Stimulated activated effector memory CD8-positive, alpha-beta T cell treated with anti-CD3 and anti-CD28 coated beads, Interleukin-12 subunit alpha, Interleukin-12 subunit beta, amount 100 ng/mL, for 72 hours (primary cell): ENCODE measurements at places on chromosomes 1 and 21.

GRCh38 chr1:116574581-116575291 lies 3.9 kb upstream of the CD58 start:
- DNase-seq = peak; percentile 74

DNA sequence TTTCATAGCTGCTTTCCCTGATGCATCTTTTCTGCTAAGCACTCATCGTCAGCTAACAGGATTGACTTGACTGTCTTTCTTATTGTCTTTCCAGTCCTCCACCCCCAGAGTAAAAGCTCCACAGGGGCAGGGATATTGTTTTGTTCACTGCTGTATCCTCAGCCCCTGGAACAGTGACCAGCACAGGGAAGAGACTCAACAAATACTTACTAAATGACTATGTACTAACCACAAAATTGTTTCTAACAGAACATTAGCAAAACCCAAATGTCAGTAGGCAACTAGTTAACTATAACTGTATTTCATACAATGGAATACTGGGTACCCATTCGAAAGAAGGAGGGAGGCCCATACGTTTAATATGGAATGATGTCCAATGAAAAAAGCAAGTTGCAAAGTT lies 53.0 kb downstream of the BCAR3 start:
- no peak for DNase-seq

DNA sequence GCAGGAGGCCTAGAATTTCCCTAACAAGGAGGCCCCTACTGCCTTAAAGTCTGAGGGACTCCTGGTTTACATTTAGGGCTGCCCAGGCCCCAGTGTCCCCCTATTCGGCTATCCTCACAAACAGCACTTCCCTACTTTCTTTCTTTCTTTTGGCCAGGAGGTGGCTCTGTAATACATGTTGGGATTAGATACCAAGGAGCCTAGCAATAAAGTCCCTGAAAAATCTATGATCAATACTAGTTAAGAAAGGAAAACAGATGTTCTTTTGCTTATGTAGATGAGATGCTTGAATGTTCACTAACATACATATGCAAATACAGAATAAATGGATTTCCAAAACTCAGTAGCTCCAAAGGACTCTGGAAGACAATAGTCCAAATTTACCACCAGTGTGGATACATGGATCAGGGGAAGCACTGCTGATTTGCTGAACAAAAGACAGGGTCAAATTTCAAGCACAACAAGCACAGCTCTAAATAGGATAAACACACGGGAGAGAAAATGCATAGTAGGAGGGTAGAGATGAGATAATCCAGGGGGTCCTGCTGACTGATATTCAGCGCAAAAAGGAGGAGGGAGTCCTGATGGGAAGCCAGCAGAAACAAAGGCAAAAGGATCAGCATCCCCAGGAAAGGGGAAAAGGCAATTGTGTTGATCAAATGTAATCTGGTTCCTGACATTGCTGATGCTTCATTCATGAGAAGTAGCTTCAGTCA lies 240.0 kb downstream of the NUF2 start:
- DNase-seq = no peak

DNA sequence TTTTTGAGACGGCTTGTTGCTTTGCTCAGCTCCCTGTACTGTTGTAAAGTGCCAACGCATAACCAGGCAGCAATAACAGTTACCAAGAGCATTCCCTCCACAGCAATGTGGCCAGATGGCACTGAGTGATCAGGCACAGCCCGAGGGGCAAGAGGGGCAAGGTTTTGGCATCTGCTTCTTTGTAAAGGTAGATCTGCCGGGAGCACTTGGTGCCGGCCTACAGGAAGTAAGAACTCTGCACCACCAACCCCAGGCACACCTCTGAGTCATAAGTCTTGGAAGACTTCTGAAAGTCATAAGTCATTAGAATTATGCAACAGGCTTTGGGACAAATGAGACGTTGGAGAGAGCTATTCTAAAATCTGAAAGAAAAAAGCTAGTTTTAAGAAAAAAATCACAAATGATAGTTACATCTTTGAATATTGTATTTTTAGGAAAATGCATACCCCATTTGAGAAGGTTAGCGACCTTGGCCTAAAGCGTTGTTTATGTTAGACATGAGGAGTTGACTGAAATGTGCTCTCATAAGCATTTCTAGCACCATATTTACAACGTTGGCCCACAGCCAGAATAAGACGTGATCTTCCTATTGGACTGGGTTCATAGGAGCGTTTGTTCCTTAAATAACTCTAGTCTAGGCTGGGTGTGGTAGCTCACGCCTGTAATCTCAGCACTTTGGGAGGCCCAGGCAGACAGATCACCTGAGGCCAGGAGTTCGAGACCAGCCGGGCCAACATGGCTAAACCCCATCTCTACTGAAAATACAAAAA lies 37.7 kb upstream of the MAP10 start:
- DNase-seq = no peak

GRCh38 chr1:159911326-159912070 lies 11.5 kb upstream of the CFAP45 start:
- DNase-seq = peak; percentile 52
